ENCODE measurements at places on chromosomes 3 and 15. TPM values are rescaled to one million over a fixed set of nuclear protein-coding genes. Genes with fewer than 3 reads are reported as not detected.

DNA sequence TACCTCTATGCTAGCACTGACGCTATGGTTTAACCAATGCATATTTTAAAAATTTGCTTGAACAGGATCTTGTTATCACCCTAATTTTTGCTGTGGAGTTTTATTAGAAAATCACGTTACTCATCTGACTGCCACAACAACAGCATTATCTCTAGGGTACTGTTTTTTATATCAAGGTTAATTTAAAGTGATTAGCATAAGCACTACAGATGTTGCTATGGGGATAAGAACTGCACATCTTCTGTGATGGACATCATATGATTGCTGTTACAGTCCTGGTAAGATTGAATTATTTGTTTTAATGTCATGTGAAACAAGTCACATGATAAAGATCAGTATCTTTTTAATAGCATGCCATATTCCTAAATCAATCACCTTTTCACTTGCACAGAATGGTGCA, 492.2 kb upstream of the ROBO2 start:
- H3K36me3 ChIP-seq, result no peaks in the 10 kb centered on the region
- no peak overlapping the region for H3K4me3 ChIP-seq
- DNase-seq, result no peak
- no peak overlapping the region for H3K27ac ChIP-seq
- H3K4me1 ChIP-seq, result no peaks in the 10 kb centered on the region

DNA sequence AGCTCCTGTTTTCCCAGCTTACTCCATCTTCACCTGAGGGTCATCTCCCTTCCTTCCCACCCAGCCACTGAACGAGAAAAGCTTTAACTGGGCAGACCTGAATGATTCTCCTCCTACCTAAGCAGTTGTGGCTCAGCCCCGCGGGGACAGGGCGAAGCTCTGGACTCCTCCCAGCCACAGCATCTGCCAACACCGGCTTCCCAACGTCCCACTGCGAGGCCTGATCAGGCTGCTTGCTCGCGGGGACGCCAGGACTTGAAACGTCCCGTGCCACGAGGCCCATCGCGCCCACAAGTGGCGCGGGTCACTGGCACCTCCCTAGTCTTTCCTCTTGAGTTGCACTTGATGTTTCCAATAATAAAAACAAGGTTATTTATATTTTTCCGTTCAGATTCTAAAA, at the start of gene SPATA16:
Gene SPATA16, minus strand, starts transcription at position 250 of the 400 bp plus-strand sequence. CDS start 23,504 bp downstream, outside the sequence.
- no peaks in the 10 kb centered on the region for H3K4me1 ChIP-seq
- H3K36me3 ChIP-seq, result no peaks in the 10 kb centered on the region
- DNase-seq, result no peak
- no peaks in the 10 kb centered on the region for H3K27me3 ChIP-seq
- H3K4me3 ChIP-seq, result no peak within 1 kb of the TSS
- no peak within 1 kb of the TSS for H3K27ac ChIP-seq

- peaks cover 13% of the 10 kb centered on the region for H3K27me3 ChIP-seq
- no peaks in the 10 kb centered on the region for H3K4me1 ChIP-seq
- H3K4me3 ChIP-seq, result no peak overlapping the region
- no peaks in the 10 kb centered on the region for H3K36me3 ChIP-seq
Observed at GRCh38 chr3:127158614-127159229, 34.2 kb upstream of the PRR23E start.

- no peaks in the 10 kb centered on the region for H3K4me1 ChIP-seq
- H3K36me3 ChIP-seq, result no peaks in the 10 kb centered on the region
- no peaks in the 10 kb centered on the region for H3K27me3 ChIP-seq
- DNase-seq, result no peak
- no peak overlapping the region for H3K27ac ChIP-seq
Observed at GRCh38 chr15:76328958-76329357, 7.6 kb upstream of the ISL2 start.

DNA sequence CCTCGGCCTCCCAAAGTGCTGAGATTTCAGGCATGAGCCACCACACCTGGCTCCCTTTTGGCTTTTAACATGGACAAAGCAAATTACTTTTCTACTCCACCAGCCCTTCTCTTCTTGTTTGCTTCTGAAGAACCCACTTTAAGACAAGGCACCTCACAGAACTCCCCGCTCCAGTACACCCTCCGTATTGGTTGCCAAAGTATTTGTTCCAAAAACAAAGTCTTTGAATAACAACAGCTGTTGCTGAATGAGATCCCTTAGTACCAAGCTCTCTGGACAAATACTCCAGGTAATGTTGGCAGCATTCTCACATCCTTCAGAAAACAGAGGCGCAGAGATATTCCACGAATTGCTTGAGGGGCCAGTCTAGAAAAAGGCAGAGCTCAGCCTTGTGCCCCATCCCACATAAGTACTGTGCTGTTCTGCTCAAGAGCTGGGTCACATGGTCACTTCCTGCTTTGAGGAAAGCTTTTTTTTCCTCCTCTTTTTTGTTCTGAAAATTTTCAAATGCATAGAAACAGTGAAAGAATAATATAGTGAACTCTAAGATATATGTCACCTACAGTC, 7.3 kb upstream of the CHCHD6 start:
- no peak for DNase-seq
- no peaks in the 10 kb centered on the region for H3K27me3 ChIP-seq
- no peak overlapping the region for H3K27ac ChIP-seq
- no peak overlapping the region for H3K4me3 ChIP-seq
- H3K36me3 ChIP-seq, result no peaks in the 10 kb centered on the region
- no peaks in the 10 kb centered on the region for H3K4me1 ChIP-seq

- H3K27ac ChIP-seq, result no peak overlapping the region
- H3K27me3 ChIP-seq, result no peaks in the 10 kb centered on the region
- no peak overlapping the region for H3K4me3 ChIP-seq
- no peaks in the 10 kb centered on the region for H3K4me1 ChIP-seq
Observed at GRCh38 chr3:169931747-169932520, 20.6 kb downstream of the SAMD7 start.

- DNase-seq, result no peak
- H3K4me1 ChIP-seq, result no peaks in the 10 kb centered on the region
- no peak overlapping the region for H3K27ac ChIP-seq
Observed at GRCh38 chr15:29090617-29091466, 178.8 kb downstream of the NSMCE3 start.

- DNase-seq, result no peak
- H3K4me1 ChIP-seq, result no peaks in the 10 kb centered on the region
- no peaks in the 10 kb centered on the region for H3K27me3 ChIP-seq
- no peaks in the 10 kb centered on the region for H3K36me3 ChIP-seq
- H3K4me3 ChIP-seq, result no peak overlapping the region
Observed at GRCh38 chr3:173734895-173735294, 337.4 kb downstream of the NLGN1 start.

- DNase-seq, result no peak
- H3K36me3 ChIP-seq, result no peaks in the 10 kb centered on the region
- H3K27ac ChIP-seq, result no peak overlapping the region
Observed at GRCh38 chr3:15714448-15714847, 83.3 kb downstream of the ANKRD28 start.

DNA sequence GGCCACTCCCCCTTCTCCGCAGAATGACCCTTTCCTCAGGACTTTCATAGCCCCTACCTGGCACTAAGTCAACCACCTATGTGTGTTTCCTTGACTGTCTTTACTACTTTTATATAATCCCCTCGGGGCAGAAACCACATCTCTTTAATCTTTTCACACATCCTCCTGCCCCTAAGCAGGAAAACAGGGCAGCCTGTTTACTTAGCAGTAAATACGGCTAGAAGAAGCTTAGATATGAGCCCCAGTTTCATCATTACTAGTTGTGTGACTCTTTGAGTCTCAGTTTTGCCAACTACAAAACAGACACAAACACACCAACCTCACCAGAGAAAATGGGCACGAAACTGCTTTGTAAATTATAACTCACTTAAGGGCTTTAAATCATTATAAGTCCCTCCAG, 98.3 kb downstream of the CYP19A1 start:
- H3K4me3 ChIP-seq, result no peak overlapping the region
- no peaks in the 10 kb centered on the region for H3K4me1 ChIP-seq
- H3K27me3 ChIP-seq, result no peaks in the 10 kb centered on the region
- no peaks in the 10 kb centered on the region for H3K36me3 ChIP-seq

- H3K4me3 ChIP-seq, result no peak overlapping the region
- DNase-seq, result no peak
- no peak overlapping the region for H3K27ac ChIP-seq
- no peaks in the 10 kb centered on the region for H3K27me3 ChIP-seq
Observed at GRCh38 chr3:14803101-14803980, 15.4 kb upstream of the FGD5 start.

- H3K27ac ChIP-seq, result no peak overlapping the region
- H3K36me3 ChIP-seq, result no peaks in the 10 kb centered on the region
- DNase-seq, result no peak
- H3K27me3 ChIP-seq, result no peaks in the 10 kb centered on the region
- H3K4me1 ChIP-seq, result no peaks in the 10 kb centered on the region
Observed at GRCh38 chr15:38549222-38549621, 15.4 kb downstream of the RASGRP1 start.

GRCh38 chr15:95141486-95141885, 910.1 kb downstream of the MCTP2 start:
- no peak overlapping the region for H3K27ac ChIP-seq
- H3K4me1 ChIP-seq, result no peaks in the 10 kb centered on the region
- H3K27me3 ChIP-seq, result no peaks in the 10 kb centered on the region
- no peak for DNase-seq
- H3K36me3 ChIP-seq, result no peaks in the 10 kb centered on the region

DNA sequence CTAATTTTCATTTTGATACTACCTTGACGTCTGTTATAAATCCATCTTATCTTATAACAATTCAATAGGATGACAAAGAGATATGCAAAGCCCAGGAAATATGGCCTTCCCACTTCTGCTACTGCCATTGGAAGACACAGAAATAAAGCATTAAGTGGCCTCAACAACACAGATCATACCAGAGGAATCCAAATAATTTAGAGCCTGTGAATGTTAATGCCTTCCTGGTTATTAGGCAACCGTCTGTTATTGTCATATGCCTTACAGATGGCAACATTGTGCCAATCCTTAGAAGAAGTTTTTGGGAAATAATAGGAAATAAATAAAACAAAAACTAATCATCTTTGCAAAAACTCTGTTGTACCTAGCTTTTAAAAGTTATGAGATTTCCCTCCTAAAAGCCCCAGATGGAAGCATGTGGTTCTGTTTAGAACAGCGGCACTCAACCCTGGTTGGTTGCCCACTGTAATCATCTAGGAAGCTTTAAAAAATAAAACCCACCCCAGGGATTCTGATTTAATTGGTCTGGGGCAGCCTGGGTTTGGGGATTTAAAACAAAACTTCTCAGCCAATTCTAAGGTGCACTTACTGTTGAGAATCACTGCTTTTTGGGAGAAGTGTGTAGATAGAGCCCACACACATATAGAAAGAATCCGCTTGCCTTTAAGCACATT, 704.8 kb upstream of the CFAP20DC start:
- no peaks in the 10 kb centered on the region for H3K27me3 ChIP-seq
- H3K4me1 ChIP-seq, result no peaks in the 10 kb centered on the region

DNA sequence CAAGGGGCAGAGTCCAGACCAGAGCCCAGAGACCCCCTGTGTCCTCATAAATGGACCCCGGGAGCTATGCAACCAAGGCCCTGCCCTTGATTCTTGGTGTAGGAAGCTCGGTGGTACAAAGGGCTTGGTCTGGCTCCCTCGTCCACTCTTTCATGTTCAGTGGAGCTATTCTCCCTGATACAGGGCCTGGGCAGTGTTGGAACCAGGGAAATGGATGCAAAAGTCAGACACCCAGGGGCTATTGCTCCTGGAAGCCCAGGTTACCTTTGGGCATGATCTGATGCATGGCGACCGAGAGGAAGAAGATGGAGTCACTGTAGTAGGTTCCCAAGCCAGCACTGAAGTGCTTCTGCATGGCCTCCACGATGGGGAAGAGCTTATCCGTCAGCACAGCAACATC, 44.5 kb downstream of the XXYLT1 start:
- no peak for DNase-seq
- no peak overlapping the region for H3K4me3 ChIP-seq
- H3K36me3 ChIP-seq, result no peaks in the 10 kb centered on the region

DNA sequence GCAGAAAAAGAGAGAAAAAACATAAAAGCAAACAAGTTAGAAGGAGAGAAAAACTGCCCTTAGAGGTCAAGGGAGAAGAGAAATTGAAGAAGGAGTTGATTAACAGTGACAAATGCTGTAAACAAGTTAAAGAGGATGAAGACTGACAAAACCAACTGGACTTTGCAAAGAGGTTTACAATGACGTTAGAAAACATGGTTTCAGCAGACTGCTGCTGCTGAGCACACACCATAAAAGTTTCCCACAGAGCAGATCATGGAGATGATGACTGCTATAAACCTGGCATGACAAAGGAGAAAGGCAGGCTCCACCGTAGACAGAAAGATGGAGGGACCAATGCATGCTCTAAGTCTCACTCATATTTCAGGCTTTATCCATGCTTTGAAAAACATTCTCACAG, 78.7 kb downstream of the POLQ start:
- no peaks in the 10 kb centered on the region for H3K27me3 ChIP-seq
- DNase-seq, result no peak
- no peaks in the 10 kb centered on the region for H3K36me3 ChIP-seq
- no peak overlapping the region for H3K4me3 ChIP-seq
- H3K27ac ChIP-seq, result no peak overlapping the region

DNA sequence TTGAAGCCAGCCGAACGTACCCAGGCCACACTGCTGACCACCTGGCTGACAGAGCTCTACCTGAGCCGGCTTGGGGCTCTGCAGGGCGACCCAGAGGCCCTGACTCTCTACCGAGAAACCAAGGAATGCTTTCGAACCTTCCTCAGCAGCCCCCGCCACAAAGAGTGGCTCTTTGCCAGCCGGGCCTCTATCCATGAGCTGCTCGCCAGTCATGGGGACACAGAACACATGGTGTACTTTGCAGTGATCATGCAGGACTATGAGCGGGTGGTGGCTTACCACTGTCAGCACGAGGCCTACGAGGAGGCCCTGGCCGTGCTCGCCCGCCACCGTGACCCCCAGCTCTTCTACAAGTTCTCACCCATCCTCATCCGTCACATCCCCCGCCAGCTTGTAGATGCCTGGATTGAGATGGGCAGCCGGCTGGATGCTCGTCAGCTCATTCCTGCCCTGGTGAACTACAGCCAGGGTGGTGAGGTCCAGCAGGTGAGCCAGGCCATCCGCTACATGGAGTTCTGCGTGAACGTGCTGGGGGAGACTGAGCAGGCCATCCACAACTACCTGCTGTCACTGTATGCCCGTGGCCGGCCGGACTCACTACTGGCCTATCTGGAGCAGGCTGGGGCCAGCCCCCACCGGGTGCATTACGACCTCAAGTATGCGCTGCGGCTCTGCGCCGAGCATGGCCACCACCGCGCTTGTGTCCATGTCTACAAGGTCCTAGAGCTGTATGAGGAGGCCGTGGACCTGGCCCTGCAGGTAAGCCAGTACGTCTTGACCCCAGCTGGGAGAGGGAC, 6.2 kb downstream of the VPS18 start:
- peaks cover 23% of the 10 kb centered on the region for H3K36me3 ChIP-seq
- no peak for DNase-seq
- H3K4me1 ChIP-seq, result peaks cover 7% of the 10 kb centered on the region
- no peaks in the 10 kb centered on the region for H3K27me3 ChIP-seq
- no peak overlapping the region for H3K4me3 ChIP-seq

- DNase-seq, result no peak
- no peak overlapping the region for H3K27ac ChIP-seq
- H3K4me3 ChIP-seq, result no peak overlapping the region
- no peaks in the 10 kb centered on the region for H3K4me1 ChIP-seq
- H3K36me3 ChIP-seq, result no peaks in the 10 kb centered on the region
Observed at GRCh38 chr3:74106925-74107324, 482.2 kb upstream of the PDZRN3 start.

Gene ACP3
- total RNA-seq, result 1,778 TPM

Gene MKRN2OS
- 2.7 TPM for total RNA-seq

Gene ADAMTSL3
- total RNA-seq, result 4.5 TPM

Gene COL6A6
- total RNA-seq, result not detected
